ENCODE measurements at places on chromosomes 4 and X. TPM values are rescaled to one million over a fixed set of nuclear protein-coding genes. Genes with fewer than 3 reads are reported as not detected.

Gene ATP1B4
- under 0.01 TPM for total RNA-seq

Gene TMEM35A
- 66.4 TPM for total RNA-seq

Gene FGF2
- 9.8 TPM for total RNA-seq

Gene ADRA2C
- 2.2 TPM for total RNA-seq

Gene NUP62CL
- 0.16 TPM for total RNA-seq

Gene CYBB
- total RNA-seq, result 16.4 TPM

Gene MAGEB1
- total RNA-seq, result not detected

Gene AKAP14
- 1.4 TPM for total RNA-seq

Gene USP17L30
- total RNA-seq, result not detected

Gene TCEAL6
- 6.7 TPM for total RNA-seq

Gene ADAD1
- total RNA-seq, result not detected

Gene BST1
- 2.8 TPM for total RNA-seq

Gene MID1
- 24.6 TPM for total RNA-seq

Gene SOD3
- not detected for total RNA-seq

Gene LEF1
- total RNA-seq, result 6.9 TPM

Gene PGAM4
- total RNA-seq, result not detected
